Activated CD4-positive, alpha-beta T cell treated with anti-CD3 and anti-CD28 coated beads, Interleukin-2, Interleukin-4, amounts not matched to agents 100 ng/mL and 50 ng/mL, durations not matched to agents 16 hours and 8 hours (primary cell): ENCODE measurements at places on chromosomes 13 and 19.

- DNase-seq, result no peak
Observed at GRCh38 chr19:18300930-18301717, 19.7 kb upstream of the JUND start.

- no peak for DNase-seq
Observed at GRCh38 chr19:16019691-16020448, 56.4 kb upstream of the TPM4 start.

GRCh38 chr19:18803550-18804138 is 12.5 kb upstream of the COMP start:
- no peak for DNase-seq

GRCh38 chr19:40348961-40349507 is 539 bp downstream of the PLD3 start:
- DNase-seq, result peak; percentile 10

DNA sequence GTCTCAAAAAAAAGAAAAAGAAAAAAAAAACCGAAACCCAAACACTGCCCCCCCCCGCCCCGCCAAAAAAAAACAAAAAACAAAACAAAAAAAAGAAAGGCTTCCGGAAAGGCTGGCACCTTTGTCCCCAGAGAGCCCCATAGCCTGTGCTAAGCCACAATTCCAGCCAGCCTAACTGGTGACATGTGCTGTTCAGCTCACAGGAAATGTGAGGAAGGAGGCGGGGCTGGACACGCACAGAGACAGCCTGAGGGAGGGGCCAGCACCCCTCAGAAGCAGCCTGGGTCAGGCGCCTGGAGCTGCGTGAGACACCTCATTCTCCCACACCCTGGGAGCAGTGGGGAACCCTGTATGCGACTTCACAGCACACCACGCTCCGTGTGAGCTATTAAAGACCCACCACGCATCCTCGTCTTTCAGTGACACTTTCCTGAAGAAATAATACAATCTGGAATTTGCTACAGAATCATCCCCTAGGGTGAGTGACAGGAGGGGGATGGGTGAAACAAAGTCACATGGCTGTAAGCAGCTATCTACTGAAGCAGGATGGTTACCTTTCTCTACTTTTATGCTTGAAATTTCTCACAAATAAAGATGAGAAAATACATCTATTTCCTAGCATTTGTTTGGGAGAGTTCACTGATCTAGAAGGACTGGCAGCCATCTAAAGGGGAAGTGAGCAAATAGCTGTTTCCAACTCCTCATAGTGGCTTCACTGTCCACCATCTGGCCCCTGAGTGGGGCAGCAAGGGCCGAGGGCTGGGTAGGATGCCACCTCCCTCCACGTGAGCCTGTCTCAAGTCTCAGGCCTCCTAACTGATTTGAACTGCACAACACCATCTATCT is 12.3 kb upstream of the SLC35E1 start:
- DNase-seq, result peak; percentile 94

- no peak for DNase-seq
Observed at GRCh38 chr13:94703721-94704314, 8.5 kb downstream of the SOX21 start.

DNA sequence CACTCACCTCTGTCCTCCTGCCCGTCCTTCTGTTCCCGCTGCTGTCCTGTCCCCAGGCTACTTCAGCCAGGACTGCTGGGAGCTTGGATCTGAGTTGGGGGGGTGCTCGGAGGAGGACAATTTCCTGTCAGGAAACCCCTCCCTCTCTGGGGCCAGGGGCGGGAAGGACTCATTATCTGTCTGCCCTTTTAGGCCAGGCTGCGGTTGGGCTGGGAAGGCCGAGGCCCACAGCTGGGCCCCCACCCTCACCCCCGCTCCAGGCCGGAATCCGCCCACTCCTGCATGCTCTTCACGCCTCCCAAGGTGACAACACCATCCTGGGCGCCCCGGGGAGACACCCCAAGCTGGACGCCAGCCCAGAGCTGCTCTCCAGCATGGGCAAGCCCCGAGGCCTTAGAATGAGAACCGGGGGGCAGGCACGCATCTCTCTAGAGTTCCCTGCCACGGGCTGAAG is at the start of gene EXOC3L2:
EXOC3L2 (minus strand) TSS at position 74 of the 454 bp plus-strand sequence. CDS start 6,362 bp downstream, outside the sequence.
- DNase-seq, result no peak

- no peak for DNase-seq
Observed at GRCh38 chr13:27131906-27132305, 39.7 kb downstream of the USP12 start.

DNA sequence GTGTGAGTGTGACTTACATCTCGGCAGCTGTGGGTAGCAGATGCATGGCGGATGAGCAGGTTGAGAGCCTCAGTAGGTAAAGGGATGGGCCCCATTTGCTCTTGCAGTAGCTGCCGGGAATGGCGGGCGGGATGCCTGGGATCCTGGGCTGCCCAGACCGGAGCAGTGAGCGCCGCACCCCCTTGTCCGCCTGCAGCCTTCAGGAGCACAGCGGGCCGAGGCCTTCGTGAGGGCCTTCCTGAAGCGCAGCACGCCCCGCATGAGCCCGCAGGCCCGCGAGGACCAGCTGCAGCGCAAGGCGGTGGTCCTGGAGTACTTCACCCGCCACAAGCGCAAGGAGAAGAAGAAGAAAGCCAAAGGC is 4.1 kb downstream of the POP4 start:
- no peak for DNase-seq

GRCh38 chr13:110682746-110683145 is 23.2 kb downstream of the CARS2 start:
- DNase-seq, result no peak
